ENCODE measurements at places on chromosomes 16 and 17.
A peak's percentile ranks its signal among the peaks of the same experiment; 100 is the strongest.

GRCh38 chr16:30457256-30457655, 11.6 kb upstream of the SEPHS2 start:
- no peak for DNase-seq
- H3K27ac ChIP-seq: no peak overlapping the region
- no peaks in the 10 kb centered on the region for H3K27me3 ChIP-seq
- no peak overlapping the region for H3K4me3 ChIP-seq
- H3K36me3 ChIP-seq: no peaks in the 10 kb centered on the region

DNA sequence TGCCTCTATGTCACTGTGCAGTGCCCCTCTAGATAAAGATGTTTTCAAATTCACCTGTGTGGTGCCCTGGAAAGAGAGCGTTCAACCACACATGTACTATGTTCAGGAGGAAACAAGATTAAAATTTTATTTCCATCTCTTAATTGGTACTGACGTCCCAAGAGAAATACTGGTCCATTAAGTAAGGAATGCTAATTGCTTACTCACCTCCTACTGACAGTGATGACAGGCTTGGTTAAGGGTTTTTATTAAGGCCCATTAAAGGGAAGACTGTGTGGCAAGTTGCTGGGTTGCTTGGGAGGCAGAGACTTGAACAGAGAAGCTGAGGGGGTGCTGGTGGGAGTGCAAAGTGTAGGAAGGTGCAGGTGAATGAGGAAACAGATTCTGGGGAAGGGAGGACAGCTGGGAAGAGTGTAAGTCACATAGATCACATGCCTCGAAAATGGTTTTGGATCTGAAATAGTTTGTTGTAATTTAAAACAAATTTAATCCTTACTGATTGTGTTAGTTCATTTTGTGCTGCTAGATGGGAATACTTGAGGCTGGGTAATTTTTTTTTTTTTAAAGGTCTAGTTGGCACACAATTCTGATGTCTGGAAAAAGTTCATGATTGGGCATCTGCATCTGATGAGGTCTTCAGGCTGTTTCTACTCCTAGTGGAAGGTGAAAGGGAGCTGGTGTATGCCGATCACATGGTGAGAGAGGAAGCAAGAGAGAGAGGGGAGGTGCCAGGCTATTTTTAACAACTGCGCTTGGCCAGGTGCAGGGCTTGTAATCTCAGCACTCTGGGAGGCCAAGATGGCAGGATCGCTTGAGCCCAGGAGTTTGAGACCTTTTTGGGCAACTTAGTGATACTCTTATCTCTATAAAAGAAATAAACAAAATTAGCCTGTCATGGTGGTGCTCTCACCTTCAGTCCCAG, 140.5 kb downstream of the CACNG3 start:
- H3K36me3 ChIP-seq: no peaks in the 10 kb centered on the region
- no peak overlapping the region for H3K27ac ChIP-seq
- H3K4me3 ChIP-seq: no peak overlapping the region
- no peaks in the 10 kb centered on the region for H3K4me1 ChIP-seq
- DNase-seq: no peak

DNA sequence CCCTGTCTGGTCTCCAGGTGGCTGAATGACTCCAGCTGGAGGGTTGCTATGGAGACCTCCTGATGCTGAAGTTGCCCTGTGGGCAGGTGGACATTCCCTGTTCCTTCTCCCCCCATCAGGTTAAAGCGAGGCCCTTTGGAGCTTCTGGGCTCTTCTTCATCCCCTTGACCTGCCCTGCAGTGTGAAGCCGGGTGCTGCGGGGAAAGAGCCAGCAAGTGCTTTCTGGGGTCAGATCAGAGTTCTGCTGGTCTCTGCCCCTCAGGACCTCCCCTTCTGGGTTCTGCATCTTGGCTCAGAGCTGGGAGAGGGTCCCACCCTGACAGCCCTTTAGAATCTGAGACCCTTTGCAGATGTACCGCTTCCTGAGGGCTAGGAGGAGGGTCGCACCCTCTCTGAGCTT, 25.1 kb downstream of the NKD1 start:
- no peak for DNase-seq
- H3K4me1 ChIP-seq: no peaks in the 10 kb centered on the region
- no peaks in the 10 kb centered on the region for H3K36me3 ChIP-seq
- no peak overlapping the region for H3K4me3 ChIP-seq

DNA sequence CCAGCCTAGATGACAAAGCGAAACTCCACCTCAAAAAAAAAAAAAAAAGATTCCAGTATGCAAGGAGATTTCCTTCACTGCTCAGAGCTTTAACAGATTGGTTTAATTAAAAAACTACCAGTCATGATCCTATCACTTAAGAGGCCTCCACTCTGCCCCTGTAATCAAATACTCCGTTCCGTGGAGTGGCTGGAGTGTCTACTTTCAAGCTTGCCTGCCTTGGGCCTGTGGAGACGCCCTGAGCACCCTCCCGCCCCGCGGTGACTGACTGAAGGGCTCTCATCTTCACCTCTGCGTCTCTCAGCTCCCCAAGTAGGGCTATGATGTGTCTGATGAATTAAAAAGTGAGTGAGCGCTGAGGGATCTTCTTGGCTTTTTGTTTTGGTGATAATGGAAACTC, 25.3 kb upstream of the TRPV3 start:
- no peaks in the 10 kb centered on the region for H3K36me3 ChIP-seq
- H3K4me3 ChIP-seq: no peak overlapping the region
- H3K4me1 ChIP-seq: no peaks in the 10 kb centered on the region
- no peaks in the 10 kb centered on the region for H3K27me3 ChIP-seq

GRCh38 chr16:87919681-87919994, 16.7 kb downstream of the CA5A start:
- no peaks in the 10 kb centered on the region for H3K4me1 ChIP-seq
- no peaks in the 10 kb centered on the region for H3K27me3 ChIP-seq
- no peak overlapping the region for H3K27ac ChIP-seq
- no peak overlapping the region for H3K4me3 ChIP-seq
- no peaks in the 10 kb centered on the region for H3K36me3 ChIP-seq

DNA sequence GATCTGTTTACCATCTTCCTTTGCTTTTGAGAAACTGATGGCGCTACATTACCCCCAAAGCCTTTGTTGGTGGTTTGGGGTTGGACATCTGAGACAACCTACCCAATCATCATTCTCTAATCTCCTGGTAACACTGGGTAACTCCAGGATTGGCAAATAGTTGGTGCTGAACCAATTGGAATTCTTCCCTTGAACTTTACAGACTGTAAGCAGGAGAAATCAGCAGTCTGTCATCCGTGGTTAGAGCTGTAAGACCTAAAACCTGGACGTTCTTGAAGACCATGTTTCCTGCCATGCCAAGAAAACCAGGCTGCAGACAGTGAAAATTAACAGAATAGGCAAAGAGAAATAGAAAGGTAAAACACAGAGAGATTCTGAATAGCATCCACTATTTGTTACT, 398.8 kb upstream of the SALL1 start:
- DNase-seq: no peak
- H3K27me3 ChIP-seq: no peaks in the 10 kb centered on the region
- H3K4me3 ChIP-seq: no peak overlapping the region
- H3K4me1 ChIP-seq: no peaks in the 10 kb centered on the region
- H3K27ac ChIP-seq: no peak overlapping the region
- H3K36me3 ChIP-seq: no peaks in the 10 kb centered on the region

DNA sequence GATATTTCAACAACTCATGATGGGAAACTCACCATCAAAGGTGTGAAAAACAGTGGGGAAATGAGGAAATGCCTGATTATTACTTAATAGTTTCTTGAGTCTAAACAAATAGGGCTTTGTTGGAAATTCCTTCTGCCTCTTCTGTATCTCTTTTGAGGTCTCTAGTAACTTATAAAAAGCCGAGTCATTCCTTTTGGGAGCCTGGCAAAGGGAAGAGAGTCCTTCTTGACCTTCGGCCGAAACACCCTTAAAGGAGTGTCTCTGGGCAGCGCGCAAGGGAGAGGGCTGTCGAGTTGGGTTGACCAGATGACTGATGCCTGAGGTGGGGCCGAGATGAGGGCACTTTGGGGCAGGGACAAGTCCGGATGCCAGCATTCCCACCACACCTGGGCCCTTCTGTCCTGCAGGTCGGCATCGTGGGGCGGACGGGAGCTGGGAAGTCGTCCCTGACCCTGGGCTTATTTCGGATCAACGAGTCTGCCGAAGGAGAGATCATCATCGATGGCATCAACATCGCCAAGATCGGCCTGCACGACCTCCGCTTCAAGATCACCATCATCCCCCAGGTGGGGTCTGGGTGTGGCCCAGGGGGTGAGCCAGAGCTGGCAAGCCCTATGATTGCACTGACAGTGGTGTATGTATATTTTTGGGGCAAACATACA, 89.2 kb downstream of the ABCC6 start:
- no peaks in the 10 kb centered on the region for H3K27me3 ChIP-seq
- H3K4me1 ChIP-seq: no peaks in the 10 kb centered on the region
- peaks cover 79% of the 10 kb centered on the region for H3K36me3 ChIP-seq
- H3K27ac ChIP-seq: no peak overlapping the region
- no peak for DNase-seq
- no peak overlapping the region for H3K4me3 ChIP-seq

- DNase-seq: no peak
- H3K27ac ChIP-seq: no peak overlapping the region
- no peaks in the 10 kb centered on the region for H3K36me3 ChIP-seq
- H3K4me3 ChIP-seq: no peak overlapping the region
- no peaks in the 10 kb centered on the region for H3K4me1 ChIP-seq
- no peaks in the 10 kb centered on the region for H3K27me3 ChIP-seq
Measured at GRCh38 chr16:12917246-12917645, 15.8 kb downstream of the SHISA9 start.

GRCh38 chr16:4385789-4386450, 14.3 kb downstream of the VASN start:
- no peak overlapping the region for H3K27ac ChIP-seq
- H3K27me3 ChIP-seq: no peaks in the 10 kb centered on the region
- no peaks in the 10 kb centered on the region for H3K4me1 ChIP-seq
- no peak overlapping the region for H3K4me3 ChIP-seq

DNA sequence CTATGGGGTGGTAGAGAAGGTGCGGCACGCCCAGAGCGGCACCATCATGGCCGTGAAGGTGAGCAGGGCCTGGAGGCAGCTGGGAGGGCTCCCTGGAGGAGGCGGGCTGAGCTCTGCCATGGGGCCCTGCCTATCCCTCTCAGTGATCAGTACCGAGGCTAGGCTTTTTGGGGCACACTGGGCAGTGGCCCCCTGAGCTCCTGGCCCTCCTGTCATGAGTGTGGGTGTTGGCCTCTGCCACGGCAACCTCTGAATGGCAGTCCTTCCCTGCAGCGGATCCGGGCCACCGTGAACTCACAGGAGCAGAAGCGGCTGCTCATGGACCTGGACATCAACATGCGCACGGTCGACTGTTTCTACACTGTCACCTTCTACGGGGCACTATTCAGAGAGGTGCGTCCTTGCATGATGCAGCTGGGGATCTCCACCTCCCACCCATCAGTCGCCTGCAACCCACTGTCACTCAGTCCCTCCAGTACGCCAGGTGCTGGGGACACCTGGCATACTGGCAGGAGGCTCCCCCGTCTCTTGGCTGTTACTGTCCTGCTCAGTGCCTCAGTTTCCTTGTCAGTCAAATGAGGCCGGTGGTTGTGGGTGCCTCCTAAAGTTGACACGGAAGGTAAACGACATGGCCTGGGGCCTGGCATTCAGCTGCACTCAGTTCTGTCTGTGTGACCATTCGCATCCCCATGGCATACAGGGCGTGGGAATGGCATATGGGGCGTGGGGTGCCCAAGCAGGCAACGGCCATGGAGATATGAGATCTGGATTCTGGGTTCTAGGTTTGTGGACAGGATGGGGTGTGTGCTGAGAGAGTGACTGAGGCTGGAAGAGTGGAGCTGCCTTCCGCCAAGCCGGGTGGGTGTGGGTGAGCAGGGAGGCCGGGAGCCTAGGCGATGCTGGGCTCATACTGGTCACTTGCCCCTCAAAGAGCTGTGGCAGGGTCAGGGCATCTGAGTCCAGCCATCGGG, 16.4 kb downstream of the MAP2K3 start:
- H3K4me1 ChIP-seq: peaks cover 3% of the 10 kb centered on the region
- H3K4me3 ChIP-seq: no peak overlapping the region
- H3K36me3 ChIP-seq: peaks cover 66% of the 10 kb centered on the region
- no peaks in the 10 kb centered on the region for H3K27me3 ChIP-seq

GRCh38 chr17:52383493-52384100, 225.1 kb upstream of the CA10 start:
- no peaks in the 10 kb centered on the region for H3K4me1 ChIP-seq
- no peak overlapping the region for H3K4me3 ChIP-seq
- no peak for DNase-seq
- H3K27me3 ChIP-seq: no peaks in the 10 kb centered on the region

DNA sequence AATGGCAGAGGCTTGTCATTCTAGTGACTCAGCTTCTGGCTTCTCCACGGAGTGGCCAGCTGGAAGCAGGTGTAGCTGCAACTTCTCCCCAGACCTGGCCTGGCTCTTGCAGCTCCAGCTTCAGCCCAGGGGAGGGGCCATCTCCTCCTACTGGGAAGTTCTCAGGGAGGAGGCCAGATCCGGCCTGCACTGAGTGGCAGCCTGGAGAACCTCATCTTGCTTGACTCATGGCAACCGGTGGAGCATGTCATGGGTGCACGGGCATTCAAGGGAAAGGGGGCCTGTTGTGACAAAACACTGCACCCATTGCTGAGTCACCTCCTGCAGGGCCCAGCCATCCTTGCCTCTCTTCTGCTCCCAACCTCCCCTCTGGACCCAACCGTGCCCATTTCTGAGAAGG, 273.9 kb upstream of the MAF start:
- no peak for DNase-seq
- no peak overlapping the region for H3K4me3 ChIP-seq
- no peak overlapping the region for H3K27ac ChIP-seq
- no peaks in the 10 kb centered on the region for H3K27me3 ChIP-seq
- H3K4me1 ChIP-seq: no peaks in the 10 kb centered on the region

GRCh38 chr16:22063888-22064467, 28.4 kb upstream of the VWA3A start:
- no peaks in the 10 kb centered on the region for H3K36me3 ChIP-seq
- no peaks in the 10 kb centered on the region for H3K27me3 ChIP-seq
- peaks cover 2% of the 10 kb centered on the region for H3K4me1 ChIP-seq
- no peak for DNase-seq

- H3K27ac ChIP-seq: peak within 1 kb of the TSS; percentile 84
- DNase-seq: peak; percentile 85
- H3K4me3 ChIP-seq: peak within 1 kb of the TSS; percentile 55
- peaks cover 25% of the 10 kb centered on the region for H3K4me1 ChIP-seq
Measured at GRCh38 chr17:28842282-28843012, at the start of gene FAM222B. FAM222B (minus strand) TSS chr17:28842790; CDS start chr17:28766667, 76,123 bp downstream.

- H3K27me3 ChIP-seq: no peaks in the 10 kb centered on the region
- H3K4me1 ChIP-seq: no peaks in the 10 kb centered on the region
- no peak for DNase-seq
- H3K4me3 ChIP-seq: no peak overlapping the region
- no peaks in the 10 kb centered on the region for H3K36me3 ChIP-seq
- no peak overlapping the region for H3K27ac ChIP-seq
Measured at GRCh38 chr17:65444049-65444448, 117.4 kb downstream of the AXIN2 start.
